IMR-90 (cell line): ENCODE measurements at places on chromosomes 3 and 15. TPM values are rescaled to one million over a fixed set of nuclear protein-coding genes. Genes with fewer than 3 reads are reported as not detected.
A peak's percentile ranks its signal among the peaks of the same experiment; 100 is the strongest.

The EPHB1 gene
- 0.17 and 0.19 TPM in 2 replicates for polyA plus RNA-seq

The RBMS3 gene
- polyA plus RNA-seq = 15.2 and 17.1 TPM in 2 replicates

The DCP1A gene
- polyA plus RNA-seq = 13.2 and 14.6 TPM in 2 replicates

The GOLGA8T gene
- polyA plus RNA-seq = not detected in 2 replicates

The FANCD2OS gene
- not detected in 2 replicates for polyA plus RNA-seq

DNA sequence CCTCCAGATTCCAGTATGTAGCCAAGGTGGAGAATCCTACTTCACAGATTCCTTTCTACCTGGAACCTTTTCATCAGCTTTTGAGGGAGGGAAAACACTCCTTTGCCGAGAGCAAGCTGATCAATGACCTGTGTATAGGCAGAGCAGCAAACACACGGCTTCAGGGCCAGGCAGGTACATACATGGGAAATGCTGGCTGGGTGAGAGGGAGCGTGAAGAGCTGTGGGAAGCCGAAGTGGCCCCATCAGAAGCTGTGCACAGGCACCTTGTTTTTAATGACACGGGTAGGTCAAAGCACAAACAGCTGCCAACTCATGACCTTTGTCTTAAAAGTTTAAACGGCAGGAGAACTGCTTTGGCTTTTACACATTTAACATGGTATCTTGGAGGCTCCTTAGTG lies 25.3 kb downstream of the STARD5 start:
- DNase-seq = no peak

- DNase-seq = no peak
Observed at GRCh38 chr15:20643024-20643770, 101.6 kb upstream of the GOLGA6L6 start.

DNA sequence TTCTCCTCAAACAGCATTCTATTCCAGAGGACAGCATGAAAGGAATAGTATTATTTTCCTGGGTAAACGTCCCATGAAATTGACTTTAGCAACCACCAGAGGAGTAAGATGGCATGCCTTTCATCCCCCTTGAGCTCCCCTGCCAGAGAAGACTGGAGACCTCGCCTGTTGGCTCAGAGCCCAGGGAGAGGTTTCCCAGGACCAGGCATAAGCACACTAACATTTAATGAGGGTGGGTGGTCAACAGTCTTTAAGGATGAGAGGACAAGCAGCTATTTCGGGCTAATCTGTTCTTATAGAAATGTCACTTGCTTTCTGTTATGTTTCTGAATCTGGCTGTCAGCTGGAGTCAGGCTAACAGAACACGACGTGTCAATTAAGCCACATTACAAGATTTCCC lies 390.5 kb downstream of the GABRG3 start:
- no peak for DNase-seq

GRCh38 chr3:123088387-123088786 lies 21.6 kb downstream of the PDIA5 start:
- no peak for DNase-seq

DNA sequence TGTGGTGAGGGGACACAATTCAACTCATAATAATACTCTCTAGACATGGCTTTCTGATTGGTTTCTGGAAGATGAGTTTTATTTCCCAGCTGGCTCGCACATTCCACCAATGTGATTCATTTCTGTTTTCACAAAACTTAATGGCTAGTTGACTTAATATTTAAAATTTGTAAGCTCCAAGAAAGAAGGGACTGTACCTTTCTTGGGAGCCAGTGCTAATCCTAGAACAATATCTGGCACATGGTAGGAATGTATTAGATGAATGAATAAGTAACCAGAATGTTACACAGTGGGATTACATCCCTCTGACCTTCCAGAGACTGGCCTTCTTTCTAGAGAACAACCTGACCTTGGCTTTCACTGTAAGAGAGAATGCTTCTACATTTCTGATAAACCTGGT lies 262.8 kb downstream of the RORA start:
- DNase-seq = peak; percentile 69

GRCh38 chr3:161403251-161403650 lies 31.9 kb upstream of the SPTSSB start:
- no peak for DNase-seq

DNA sequence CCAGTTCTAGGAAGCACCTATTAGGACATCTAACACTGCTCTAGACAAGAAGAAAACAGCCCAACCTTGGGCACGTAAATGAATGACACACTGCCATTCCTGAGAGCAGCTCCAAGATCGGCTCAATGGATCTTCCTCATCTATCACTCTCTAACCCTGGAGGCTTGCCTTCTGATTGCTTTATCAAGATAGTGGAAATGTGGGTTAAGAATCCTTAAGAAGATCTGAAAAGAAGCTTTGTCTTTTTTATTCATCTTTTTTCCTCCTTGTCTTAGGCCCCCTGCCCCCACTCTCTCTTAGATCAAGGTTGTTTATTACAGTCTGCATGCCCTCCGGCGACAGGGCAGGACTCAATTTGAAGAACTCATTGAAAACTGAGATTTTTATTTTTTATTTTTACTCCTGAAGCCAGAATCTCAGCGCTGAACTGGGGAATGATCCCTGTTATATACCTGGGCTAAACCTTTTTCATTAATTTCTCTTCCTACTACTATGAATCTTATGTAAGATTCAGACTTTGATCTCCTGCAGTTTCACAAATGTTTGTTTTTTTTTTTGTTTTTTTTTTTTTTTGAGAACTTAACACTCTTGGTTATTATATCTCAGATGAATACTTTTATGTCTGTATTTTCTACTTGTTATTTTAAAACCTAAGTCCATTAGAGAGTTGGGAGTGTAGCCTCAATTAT lies 219.5 kb downstream of the SV2B start:
- no peak for DNase-seq

GRCh38 chr3:36372534-36372935 lies 7.8 kb upstream of the STAC start:
- DNase-seq = no peak

GRCh38 chr3:146308222-146308621 lies 57.3 kb upstream of the PLSCR4 start:
- peak; percentile 89 for DNase-seq

- DNase-seq = no peak
Observed at GRCh38 chr3:185420762-185421161, 57.8 kb downstream of the MAP3K13 start.

DNA sequence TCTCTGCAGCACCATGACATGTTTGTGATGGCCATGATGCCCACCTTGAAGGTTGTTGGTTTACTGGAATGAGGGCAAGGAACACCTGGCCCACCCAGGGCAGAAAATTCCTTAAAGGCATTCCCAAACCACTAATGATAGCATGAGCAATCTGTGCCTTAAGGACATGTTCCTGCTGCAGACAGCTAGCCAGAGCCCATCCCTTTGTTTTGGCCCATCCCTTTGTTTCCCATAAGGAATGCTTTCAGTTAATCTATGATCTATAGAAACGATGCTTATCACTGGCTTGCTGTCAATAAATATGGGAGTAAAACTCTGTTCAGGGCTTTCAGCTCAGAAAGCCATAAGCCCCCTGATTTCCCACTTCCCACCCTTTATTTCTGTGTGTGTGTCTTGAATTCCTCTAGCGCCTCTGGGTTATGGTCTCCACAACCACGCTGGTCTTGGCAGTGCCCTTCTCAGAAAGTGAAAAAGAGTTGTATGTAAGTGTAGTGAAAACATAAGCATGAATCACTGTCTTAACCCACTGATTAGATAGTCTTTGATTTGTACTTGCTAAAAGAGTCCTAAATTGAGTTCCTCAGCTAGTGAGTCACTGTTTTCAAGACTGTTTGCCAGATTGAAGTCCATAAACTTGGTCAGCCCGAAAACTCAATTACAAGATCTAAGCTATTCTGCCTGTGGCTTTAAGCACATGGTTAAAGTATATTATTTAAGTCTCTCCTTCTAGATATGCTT lies 19.0 kb upstream of the CCR2 start:
- peak; percentile 22 for DNase-seq
